ENCODE measurements at places on chromosomes 11 and 22.
A peak's percentile ranks its signal among the peaks of the same experiment; 100 is the strongest.

GRCh38 chr11:66428933-66429332 is 8.1 kb downstream of the NPAS4 start:
- DNase-seq: no peak

- no peak for DNase-seq
Measured at GRCh38 chr22:48154169-48154942, 1391.9 kb downstream of the TBC1D22A start.

- no peak for DNase-seq
Measured at GRCh38 chr11:86274503-86274902, 27.5 kb upstream of the HIKESHI start.

GRCh38 chr11:58394195-58394594 is 12.5 kb downstream of the OR5B3 start:
- no peak for DNase-seq

DNA sequence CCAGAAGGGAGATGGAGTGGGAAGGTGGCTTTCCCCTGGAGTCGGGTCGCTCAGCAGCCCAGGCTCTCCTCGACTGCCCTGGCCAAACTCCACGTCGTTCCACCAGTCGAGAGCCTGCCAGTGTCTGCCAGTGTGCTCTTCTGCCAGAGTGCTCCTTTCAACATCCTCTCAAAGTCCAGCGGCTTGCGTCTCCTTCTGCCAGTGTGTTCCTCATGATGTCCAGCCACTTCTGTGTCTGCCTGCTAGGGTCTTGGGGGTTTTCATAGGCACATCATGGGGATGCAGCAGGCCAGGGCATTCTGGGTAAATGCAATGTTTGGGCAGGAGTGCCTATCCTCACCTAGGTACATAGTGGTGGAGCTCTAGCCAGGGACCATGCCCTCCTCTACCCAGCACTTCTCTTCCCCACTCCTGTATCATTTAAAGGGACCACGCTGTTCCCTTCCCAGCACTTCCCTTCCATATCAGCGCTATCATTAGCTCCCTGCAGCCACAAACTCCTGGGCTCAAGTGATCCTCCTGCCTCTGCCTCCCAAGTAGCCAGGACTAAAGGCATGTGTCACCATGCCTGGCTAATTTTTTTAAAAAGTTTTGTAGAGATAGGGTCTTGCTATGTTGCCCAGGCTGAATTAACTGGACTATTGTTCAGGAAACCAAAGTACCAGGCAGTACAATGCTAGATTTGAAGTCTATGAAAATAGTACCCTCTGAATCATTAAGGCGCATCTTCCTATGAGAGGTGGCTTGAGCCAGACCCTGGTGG is 62.9 kb upstream of the CLDN5 start:
- no peak for DNase-seq

DNA sequence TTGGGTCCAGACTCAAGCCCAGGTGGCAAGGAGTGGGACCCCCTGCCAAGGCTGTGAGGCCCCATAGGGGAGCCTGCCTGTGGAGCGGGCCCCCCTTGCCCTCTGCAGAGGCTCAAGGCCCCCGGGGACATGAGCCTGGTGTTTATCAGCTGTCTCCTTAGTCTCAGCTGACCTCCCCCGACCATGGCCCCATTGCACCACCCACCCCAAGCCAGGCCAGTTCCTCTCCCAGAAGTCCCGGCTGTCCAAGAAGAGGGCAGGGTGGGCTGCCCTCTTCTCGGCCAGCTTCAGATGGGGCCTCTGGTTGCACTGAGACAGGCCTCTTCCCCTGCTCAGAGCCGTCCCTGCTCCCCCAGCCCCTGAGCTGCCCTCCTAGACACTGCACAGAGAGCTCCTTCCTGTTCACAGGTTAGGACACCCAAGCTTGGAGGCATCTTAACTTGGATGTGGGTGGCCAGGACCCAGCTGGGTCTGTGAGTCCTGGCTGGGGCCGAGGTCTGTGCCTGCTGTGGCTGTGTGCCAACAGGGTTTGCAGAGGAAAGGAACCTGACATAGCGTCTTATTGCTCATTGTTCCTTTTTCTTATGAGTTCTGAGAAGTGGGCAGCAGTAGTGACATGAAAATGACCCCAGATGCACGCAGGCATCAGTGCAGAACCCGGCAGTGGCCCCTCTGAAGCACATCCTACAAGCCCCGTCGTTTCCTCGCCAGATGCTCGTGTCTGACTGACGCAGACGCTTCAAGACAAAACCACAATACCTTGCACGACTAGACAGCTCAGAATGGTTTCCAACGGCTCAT is 5.4 kb downstream of the TRABD start:
- DNase-seq: no peak

GRCh38 chr11:67275606-67276409 is 9.5 kb downstream of the GRK2 start:
- DNase-seq: no peak

DNA sequence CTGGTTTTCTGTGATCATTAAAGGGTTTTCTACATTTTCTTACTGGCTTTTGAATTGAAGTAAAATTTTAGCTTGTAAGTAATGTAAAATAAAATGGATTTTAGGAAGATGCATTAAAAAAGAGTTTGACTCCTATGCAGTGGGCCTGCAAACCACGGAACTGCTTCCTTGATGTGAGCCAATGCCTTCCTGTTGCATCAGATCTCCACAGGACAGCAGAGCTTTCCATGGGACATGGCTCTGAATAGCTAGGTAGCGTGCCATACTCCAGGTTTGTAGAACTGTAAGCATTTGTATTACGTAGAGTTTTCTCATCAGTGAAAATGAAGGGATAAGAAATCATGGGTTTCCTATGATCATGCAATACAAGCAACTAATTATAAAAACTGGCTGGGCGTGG is 133.4 kb downstream of the SWAP70 start:
- DNase-seq: no peak

GRCh38 chr11:123261345-123262106 is 66.5 kb upstream of the CLMP start:
- peak; percentile 37 for DNase-seq

DNA sequence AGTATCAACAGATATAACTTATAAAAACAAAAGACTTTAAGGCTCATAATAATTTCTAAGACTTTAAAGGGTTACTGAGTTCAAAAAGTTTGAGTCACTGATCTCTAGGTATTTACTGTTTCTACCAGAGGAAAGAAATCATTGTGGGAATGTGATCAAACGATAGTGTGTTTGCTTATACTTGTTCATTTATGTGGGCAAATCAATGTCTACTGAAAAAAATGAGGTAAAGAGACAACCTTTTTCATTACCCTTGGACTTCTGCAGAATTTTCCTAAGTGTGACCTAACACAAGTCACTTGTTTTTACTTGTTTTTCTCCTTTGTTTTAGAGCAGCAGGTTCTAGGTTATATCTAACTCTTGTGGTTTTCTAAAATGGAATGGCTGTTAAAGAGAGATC is 65.4 kb downstream of the PRR5L start:
- no peak for DNase-seq

GRCh38 chr22:37186228-37186996 is 1.6 kb downstream of the C1QTNF6 start:
- no peak for DNase-seq

DNA sequence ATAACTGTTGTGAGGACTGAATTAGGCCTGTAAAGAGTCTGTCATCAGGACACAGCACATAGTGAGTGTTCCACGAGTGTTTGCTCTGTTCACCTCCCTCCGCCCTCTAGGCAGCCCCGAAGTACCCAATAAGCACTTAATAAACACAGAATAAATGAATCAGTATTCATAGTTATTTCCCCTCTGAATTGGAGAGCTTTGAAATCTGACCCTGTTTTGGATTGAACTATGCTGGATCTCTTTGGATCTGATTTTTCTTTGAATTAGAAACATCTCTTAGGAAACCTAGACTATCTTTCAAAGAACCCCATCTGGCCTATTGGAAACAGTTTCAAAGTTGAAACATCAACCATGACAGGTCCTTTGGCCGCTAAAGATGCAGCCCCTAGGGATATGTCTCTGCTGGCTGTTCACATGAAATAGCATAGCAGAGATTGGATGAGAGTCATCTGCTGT is 615.5 kb downstream of the NTM start:
- no peak for DNase-seq

DNA sequence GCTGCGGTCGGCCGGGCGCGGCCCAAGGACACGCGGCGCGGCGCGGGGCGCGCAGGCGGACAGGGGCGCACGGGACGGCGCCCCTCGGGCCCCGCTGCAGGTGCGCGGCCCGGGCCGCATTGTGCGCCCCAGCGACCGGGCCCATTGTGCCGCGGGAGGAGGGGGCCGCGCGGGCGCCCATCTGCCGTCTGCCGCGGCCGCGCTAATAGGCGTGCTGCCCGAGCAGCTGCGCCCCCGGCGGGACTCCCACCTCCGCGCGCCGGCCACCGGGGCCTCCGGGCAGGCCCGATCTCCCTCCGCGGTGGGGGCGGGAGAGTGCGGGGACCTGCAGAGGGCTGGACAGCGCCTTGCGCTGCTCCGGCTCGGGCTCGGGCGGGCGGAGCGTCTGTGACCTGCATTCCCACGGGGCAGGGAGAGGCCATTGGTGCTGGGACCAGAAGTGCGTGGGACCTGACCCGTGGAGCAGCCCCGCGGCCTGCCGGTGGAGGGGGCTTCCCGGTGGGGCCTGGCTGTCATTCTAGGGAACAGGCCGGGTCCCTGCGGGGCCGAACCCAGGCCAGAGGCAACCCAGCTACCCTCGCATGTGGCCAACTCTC is 933 bp downstream of the BRSK2 start:
- no peak for DNase-seq

- no peak for DNase-seq
Measured at GRCh38 chr11:66107600-66108510, 37.8 kb downstream of the PACS1 start.

DNA sequence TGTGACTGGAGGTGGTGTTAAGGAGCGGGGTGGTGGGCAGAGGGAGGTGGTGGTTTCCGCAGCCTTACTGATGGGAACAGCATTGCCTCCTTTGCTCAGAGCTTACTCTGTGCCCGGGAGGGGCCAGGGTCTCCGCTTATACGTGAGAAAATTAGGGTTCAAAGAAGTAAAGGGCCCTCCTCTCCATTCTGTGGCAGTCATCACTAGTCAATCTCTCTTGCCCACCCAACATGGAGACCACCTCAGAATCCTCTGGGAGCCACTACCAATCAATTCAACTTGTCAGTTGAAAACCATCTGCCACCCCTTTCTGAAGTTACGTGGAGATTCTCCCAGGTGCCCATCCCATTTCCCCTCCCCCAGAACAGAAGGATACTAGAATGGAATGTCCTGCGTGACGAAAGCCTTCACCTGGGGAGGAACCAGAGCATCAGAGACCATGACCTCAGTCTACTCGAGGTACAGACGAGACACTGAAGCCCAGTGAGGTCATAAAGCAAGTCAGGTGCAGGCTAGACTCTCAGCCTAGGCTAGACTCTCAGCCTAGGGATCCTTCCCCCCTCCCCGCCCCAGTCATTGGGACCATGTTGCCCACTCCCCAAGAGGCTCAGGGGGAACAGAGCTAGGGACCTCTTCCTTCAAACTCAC is 2.0 kb downstream of the SELENOM start:
- DNase-seq: no peak

- no peak for DNase-seq
Measured at GRCh38 chr22:48920776-48921241, 906.9 kb downstream of the BRD1 start.

- no peak for DNase-seq
Measured at GRCh38 chr11:14370496-14370895, 11.5 kb upstream of the RRAS2 start.

GRCh38 chr22:29385151-29385704 is 3.1 kb downstream of the AP1B1 start:
- no peak for DNase-seq

DNA sequence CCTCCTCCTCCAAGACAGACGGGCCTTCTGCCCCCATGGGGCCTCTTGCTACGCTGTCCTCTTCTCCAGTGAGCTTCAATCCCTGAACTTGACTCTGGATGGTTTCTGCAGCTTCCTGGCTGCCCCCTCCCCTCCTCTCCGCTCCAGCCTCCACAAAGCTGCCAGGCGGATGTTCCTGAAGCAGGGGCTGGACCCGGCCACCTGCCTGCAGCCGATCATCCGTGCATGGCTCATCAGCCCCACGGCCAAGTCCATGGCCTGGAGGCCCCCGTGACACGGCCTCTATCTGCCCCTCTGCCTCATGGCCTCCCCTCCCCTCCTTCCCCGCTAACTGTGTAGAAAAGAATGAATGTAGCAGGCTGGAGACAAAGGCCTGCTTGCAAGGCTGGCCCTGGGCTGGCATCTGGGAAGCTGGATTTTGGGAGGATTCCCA is 6.8 kb upstream of the SUN2 start:
- no peak for DNase-seq

DNA sequence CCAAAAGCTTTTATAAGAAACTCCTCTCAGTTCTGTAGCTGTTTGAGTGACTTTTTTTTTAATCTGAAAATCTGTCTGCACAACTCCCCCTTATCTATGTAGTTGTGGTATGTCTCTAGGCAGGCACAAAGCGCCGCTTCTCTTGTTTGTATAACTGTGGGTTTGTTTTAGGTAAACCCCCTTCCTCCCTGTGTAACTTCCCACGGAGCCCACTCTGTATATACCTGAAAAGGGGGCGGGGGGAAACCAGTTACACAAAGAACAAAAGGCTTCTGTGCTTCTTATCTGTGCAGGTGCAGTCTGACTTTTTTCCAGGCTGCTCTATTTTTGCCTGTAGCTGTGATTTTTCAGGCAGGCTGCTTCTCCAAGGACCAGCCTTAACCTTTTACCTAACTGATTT is 13.2 kb downstream of the OR10AG1 start:
- DNase-seq: no peak

GRCh38 chr22:16915701-16916100 is 90.5 kb upstream of the XKR3 start:
- no peak for DNase-seq

GRCh38 chr11:43574949-43575912 is 105.3 kb upstream of the HSD17B12 start:
- no peak for DNase-seq

GRCh38 chr11:64110465-64111375 is 55.2 kb downstream of the MACROD1 start:
- no peak for DNase-seq

DNA sequence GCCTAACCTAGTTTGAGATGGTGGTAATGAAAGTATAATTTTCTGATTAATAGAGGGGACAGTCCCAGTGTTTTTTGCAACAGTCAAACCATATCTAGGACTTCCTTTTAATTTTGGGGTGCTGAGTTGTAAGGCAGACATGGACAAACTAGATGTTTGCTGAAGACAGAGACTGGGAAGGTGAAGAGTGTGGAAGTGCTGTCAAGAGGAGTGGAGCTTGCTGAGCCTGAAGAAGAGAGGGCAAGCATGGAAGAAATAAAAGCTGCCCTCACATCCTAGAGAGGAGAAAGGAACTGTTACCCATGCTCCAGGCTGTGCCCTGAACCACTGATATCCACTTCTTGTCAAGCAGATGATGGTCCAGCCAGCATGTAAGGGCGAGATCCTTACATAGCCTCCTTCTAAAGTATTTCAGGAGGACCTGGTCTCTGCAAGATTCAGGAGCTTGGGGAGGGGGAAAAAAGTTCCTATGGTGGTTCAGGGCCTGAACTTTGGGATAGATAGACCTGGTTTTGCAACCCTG is 51.4 kb downstream of the PRR5L start:
- no peak for DNase-seq
